ENCODE measurements at places on chromosomes 2 and 18.

DNA sequence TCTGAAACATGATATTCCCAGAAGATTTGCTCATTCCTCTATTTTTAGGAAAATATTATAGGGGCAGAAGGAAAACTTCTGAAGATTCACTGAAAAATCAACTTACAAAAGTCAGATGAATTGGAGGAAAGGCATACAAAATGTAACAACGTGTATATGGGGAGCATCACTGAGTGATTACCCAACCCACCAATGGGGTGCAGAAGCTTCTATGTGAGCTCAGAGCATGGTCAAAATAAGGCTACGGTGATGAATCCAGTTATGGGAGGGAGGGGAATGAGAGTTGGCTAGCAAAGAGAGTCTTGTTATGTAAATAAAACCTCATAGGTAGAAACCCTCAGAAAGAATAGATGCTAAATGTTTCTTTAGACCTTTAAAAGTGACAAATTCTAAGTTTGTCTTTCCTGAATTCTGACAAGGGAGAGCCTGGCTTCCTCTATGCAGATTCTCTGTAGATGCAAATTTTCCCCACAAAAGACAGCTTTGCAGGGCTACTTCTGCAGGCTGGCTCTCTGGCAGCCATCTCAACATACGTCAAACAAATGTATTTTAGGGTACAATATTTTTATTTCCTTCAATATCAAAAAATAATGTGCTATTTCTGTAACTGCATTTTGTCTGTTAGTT, 171.4 kb upstream of the NDUFV2 start:
- DNase-seq: no peak

DNA sequence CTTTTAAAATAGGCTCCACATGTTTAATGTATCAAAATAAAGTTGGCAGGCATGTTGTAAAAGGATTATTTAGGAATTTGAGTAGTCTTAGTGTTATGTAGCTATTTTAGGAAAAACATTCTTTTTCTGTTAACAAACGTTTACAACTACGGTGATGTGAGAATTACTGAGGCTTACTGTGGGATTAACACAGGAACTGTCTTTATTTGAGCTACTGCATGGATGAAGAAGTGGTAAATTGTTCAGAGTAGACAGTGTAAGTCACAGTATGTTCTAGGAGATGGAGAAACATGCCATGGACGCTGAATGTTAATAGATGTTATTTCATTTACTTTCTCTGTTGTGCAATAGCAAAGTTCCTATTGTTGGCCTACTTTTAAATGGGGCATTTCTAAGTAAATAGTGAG, 1.6 kb downstream of the PPM1B start:
- no peak for DNase-seq

- no peak for DNase-seq
These were observed 34.9 kb upstream of the CD302 start for GRCh38 chr2:159832858-159833257.

GRCh38 chr2:162929571-162929970, 91.0 kb upstream of the KCNH7 start:
- DNase-seq: no peak

GRCh38 chr2:222424729-222425671, 657 bp downstream of the SGPP2 start:
- DNase-seq: peak; percentile 2
